IPS DF 19.7 (cell line): ENCODE measurements at places on chromosomes 1 and 21.

DNA sequence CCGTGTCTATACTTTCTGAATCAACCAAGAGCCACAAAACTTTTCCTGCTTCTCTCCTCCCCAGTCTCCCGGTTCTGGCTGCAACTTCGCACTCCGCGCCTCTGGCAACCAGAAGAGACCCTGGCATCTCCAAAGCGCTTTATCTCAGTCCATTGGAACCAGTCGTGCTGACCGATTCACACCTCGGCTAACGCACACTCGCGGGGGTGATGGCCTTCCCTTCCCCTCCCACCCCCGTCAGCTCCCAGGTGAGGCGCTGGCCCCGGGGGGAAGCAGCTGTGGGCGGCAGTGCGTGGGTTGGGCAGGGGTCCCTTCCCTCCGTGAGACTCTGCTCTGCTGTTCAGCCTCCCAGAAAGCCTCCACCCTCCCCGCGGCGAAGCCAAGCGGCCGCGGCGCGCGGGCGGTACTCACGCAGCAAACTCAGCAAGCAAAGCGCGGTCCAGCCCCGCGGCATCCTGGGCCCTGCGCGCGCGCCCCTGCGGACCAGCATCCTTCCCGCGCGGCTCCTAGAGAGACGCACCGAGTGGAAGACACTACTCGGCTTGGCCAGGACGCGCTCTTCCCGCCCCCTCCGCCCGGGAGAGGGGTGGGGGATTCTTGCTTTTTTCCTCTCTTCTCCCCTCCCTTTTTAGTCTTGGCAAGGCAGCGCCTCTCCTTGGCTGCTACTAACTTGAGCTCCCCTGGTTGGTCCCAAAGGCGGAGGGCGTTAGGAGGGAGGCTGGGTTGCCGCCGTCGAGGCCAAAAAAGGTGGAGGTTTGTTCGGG lies at the start of gene CD34:
Gene CD34, minus strand, starts transcription at position 535 of the 764 bp plus-strand sequence. Its CDS starts 45 bp downstream, at position 490.
- DNase-seq = no peak

- no peak for DNase-seq
These were observed 111.6 kb upstream of the IFFO2 start for GRCh38 chr1:19067912-19068638.

DNA sequence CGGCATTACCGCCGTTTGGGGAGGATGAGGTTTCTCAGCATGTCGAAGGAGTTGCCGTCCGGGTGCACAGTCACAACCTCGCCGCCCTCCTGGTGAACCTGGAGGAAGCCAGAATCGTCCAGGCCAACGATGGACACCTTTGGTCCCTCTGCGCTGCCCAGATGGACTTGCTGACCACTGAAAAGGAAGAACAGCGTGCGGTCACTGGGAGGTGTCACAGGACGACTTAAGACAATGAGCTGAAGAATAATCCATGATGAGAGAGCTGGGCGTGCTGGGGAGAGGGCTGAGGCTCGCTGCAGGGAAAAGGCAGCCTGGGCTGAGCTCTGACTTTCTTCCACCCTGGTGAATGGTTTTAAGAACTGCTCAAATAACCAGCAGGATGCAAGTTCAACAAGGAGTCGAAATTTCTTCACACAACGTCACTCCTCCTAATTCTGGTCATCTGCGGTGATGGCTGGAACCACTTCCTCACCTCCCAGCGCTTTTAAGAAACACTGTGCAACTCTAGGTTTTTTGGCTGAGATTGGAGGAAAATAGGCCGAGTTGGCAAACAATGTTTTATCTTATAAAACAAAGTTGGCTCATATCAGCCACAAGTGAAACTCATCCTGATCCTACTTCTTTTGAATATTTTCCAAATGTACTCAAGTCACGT lies 55.5 kb downstream of the SIM2 start:
- DNase-seq = no peak

- DNase-seq = no peak
These were observed 21.4 kb downstream of the WNT9A start for GRCh38 chr1:227926216-227926791.

GRCh38 chr21:17834639-17835354 lies 15.6 kb upstream of the C21orf91 start:
- DNase-seq = no peak

DNA sequence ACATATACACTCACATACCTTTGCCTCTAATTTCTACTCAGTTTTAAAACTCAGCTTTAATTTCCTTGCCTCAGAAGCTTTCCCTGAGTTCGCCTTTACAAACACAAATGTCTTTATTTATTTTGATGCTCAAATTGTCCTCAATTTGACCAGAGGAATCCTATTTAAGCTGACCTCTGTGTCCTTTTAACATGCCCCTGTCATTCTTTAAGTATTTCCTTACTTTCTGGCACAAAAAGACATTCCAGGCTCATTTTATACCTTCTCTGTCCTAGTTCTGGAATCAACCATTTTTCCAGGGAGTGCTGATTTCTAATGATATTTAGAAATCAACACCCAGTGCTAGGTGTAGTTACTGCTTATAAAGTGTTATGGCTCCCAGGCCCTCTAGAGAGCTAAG lies 82.5 kb downstream of the OSBPL9 start:
- DNase-seq = no peak

DNA sequence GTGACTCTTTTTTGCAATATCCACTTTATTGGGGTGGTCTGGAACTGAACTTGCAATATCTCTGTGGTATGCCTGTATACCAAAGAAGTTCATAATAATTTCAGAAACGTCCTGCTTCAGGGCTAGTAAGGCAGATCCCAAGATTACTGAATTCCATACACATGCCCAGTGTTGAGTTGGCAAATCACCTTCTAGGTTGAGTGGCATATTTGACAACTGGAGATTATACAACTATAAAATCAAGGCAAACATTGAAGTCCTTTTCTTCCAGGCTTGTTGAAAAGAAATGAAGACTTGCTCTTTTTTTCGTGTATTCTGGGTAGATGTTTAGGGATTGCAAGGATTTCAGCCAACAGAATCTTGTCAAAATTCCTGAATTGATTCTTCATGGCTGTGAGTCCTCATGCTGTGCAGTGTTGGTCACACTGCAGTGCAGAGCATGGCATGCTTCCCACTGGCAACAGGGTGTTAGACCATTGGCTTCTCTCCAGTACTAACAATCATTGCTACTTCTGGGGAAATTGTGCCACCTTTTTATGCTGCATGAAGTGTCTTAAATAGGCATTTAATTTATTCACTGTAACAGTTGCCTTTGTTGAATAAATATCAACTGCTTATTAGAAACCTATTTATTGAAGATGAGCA lies 367.1 kb upstream of the ADGRL4 start:
- no peak for DNase-seq

DNA sequence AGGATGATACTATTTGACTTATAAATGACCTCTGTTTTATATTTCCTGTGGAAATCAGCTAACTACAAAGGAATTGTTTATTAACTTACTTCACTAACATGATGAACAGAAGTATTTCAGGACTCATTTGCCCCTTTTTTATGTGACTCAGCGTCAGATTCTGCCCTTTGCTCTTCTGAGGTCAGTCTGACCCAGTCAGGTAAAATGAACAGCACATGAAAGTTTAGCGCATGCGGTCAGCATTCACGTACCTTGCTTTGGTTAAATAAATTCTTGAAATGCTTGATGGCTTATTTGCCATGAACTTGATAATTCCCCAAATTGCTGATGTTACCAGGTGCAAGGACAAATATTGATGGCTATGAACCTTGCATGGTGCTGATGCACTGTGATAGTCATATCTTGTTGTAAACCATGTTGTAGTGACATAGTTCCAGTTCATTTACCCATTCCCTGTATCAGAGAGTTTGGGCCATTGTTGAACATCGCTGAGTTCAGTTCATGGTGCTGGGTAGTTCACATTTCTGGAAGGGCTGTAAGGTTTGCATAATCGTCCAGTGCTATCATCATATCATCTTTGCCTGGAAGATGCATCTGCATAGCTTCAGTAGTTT lies 133.4 kb downstream of the NFIA start:
- no peak for DNase-seq

DNA sequence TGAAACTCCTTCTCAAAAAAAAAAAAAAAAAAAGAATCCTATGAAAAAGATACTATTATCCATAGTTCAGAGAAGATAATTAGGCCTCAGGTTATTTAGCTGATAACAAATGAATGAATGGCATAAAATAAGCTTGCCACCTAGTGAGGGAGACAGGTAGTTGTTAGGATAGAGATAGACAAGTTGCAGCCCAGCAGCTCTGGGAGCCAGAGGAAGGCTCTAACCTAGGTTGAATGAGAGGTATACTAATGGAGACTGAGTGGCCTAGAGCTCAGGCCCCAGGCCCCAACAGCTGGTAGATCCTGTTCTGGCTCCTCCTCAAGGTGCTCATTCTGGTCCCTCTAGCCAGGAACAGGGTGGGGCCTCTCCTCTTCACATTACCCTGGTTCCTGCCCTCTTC lies 20.6 kb upstream of the RSPO1 start:
- no peak for DNase-seq

- no peak for DNase-seq
These were observed 283.1 kb downstream of the GRIK1 start for GRCh38 chr21:29656504-29657239.

DNA sequence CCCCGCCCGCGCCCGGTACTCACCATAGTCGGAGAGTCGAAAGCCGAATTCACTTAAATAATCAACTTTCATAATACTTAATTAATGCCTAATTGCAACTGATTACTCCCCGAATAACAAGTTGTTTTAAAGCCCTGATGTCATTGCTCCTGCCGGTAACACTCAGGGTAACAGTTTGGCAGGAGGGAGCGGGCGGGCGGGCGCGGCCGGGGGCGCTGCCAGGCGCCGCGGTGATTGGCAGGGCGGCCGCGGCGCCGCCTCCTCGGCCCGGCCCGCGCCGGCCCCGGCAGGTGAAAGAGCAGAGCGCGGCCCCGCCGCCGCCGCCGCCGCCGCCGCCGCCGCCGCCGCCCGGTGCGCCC lies 102.2 kb downstream of the CASZ1 start:
- DNase-seq = no peak

GRCh38 chr1:8905582-8906191 lies 27.2 kb upstream of the ENO1 start:
- DNase-seq = no peak

- DNase-seq = no peak
These were observed 102.4 kb downstream of the CNIH3 start for GRCh38 chr1:224718470-224719053.

DNA sequence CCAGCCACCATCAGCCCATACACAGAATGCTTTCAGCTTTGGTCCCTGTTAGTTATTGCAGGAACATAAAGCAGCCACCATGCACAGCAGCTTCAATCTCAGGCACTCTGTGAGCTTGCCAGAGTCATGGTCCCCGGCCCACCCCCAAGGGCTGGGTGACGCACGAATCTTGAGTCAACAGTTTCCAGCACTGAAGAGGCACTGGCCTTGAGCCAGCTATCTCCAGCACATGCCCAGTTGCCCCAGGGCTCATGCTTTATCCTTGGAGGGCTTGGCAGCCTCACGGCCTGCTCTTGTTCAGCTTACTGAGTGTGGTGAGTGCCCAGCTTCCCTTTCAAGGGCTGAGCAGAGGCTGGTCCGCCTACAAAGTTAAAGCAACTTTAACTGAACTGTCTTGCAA lies 200.7 kb upstream of the RAB4A start:
- no peak for DNase-seq

GRCh38 chr21:29258626-29259338 lies 39.9 kb upstream of the BACH1 start:
- no peak for DNase-seq

- no peak for DNase-seq
These were observed 257.1 kb upstream of the GREM2 start for GRCh38 chr1:240869071-240869470.

GRCh38 chr1:185694081-185694480 lies 40.1 kb upstream of the HMCN1 start:
- DNase-seq = no peak

DNA sequence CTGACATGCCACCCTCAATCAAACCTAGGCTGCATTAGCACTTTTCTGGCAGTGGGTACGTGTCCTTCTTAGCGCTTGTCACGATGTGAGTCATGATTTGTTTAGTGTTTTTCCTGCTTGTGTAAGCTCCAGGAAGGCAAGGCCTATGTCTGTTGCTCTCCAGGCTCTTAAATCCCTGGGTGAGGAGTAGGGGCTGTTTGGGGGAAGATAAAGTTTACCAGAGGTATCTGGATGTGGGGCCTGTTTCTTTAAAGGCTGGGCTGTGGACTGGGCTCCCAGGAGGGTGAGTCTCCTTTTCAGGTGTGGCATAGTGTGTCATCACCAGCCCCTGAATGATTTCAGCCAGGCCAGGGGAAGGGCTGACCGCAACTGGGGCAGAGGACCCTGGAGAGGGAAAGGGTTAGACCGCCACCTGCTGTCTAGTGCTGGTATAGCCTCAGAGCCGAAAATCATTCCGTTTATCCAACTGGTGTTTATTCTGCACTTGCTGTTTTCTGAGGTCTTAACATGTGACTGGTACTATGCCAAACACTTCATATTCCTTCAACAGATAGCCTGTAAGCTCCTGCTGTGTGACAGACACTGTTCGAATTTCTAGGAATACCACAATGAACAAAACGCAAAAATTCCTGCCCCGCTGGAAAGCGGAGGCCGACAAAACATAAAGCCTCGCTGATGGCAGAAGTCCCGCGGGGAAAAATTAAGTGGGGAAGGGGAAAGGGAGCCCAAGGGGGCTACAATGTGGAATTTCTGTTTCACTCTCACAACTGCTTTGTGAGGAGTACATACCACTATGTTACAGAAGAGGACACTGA lies 9.7 kb downstream of the SERINC2 start:
- no peak for DNase-seq

DNA sequence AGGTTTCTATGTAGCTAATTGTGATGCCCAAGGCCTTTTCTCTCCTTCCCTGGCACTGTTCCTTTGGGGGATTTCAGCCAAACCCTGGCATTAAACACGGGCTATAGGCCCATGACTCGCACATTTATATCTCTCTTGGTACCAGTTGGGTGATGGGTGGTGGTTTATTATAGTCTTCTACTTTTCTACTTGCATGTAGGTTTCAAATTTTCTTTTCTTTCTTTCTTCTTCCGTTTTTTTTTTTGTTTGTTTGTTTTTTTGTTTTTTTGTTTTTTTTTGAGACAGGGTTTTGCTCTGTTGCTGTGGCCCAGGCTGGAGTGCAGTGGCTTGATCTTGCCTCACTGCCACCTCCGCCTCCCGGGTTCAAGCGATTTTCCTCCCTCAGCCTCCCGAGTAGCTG lies 1.1 kb downstream of the IL10RB start:
- DNase-seq = no peak

GRCh38 chr1:34983700-34984355 lies 1.3 kb downstream of the TMEM35B start:
- no peak for DNase-seq

DNA sequence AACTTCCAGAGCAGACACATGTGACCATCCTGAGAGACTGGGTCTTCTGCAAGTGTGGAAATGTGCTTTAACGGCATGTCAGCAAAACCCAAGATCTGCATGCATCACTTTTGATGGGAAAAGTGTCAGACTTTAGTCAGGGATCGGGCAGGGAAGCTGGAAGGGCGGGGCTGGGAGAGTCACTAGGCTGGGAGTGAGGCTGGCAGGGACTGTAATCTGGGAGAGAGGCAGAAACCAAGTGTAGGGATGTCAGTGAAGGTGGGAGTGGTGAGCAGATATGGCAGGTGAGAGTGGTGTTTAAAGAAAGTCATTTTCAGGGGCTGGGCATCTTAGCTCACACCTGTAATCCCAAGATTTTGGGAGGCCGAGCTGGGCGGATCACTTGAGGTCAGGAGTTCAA lies 11.3 kb downstream of the CDA start:
- DNase-seq = no peak

- DNase-seq = no peak
These were observed 516 bp downstream of the RCOR3 start for GRCh38 chr1:211259638-211260126.
